Jurkat, Clone E6-1 (cell line): ENCODE measurements at places on chromosomes 4 and X.
A peak's percentile ranks its signal among the peaks of the same experiment; 100 is the strongest.

GRCh38 chr4:138960175-138960710 is 55.3 kb upstream of the NOCT start:
- no peak for DNase-seq

DNA sequence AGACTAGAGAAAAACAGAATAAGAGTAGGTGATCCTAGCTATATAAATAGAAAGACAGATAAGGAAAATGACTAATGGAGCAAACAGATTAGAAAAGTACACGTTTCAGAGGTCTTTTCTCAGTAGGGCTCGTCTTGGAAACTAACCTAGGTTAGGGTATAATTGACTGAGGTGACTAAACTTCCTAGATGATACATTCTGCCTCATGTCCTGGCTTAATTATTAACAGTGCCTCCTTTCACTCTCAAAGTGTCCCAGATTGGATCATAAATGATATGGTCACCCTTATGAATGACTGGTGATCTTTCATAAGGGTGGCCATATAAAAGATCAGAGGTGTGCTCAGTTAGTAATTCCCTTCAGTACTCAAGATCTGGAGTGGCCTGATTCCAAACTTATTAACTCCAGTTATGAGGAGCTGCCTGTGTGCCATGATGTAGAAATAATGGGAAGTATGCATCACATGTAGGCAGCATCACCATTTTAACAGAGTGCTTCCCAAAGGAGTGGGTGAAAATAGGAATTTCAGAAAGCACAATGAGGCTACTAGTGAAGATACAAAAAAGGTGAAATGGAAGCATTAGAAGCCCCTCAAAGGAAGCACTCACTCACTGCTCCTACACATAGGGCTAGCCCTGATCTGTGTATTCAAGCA is 14.7 kb upstream of the GRIA3 start:
- no peak for DNase-seq

DNA sequence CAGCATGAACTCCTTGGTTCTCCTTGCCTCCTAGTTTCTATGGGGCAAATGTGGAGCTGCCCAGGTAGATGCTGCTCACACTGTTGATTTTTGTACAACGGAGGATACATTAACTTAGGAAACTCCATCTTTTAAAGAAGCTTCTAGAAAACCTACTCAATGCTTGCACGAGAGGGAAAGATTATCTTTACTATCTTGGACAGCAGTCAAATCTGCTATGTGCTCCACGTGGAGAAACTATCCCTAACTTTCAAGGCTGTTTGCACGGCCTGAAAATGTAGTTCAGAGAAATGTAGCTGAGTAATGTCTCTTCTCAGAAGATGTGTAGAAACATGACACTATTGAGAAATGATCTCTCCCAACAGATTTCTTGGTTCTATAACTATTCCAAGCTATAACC is 1530.9 kb upstream of the PABPC4L start:
- no peak for DNase-seq

DNA sequence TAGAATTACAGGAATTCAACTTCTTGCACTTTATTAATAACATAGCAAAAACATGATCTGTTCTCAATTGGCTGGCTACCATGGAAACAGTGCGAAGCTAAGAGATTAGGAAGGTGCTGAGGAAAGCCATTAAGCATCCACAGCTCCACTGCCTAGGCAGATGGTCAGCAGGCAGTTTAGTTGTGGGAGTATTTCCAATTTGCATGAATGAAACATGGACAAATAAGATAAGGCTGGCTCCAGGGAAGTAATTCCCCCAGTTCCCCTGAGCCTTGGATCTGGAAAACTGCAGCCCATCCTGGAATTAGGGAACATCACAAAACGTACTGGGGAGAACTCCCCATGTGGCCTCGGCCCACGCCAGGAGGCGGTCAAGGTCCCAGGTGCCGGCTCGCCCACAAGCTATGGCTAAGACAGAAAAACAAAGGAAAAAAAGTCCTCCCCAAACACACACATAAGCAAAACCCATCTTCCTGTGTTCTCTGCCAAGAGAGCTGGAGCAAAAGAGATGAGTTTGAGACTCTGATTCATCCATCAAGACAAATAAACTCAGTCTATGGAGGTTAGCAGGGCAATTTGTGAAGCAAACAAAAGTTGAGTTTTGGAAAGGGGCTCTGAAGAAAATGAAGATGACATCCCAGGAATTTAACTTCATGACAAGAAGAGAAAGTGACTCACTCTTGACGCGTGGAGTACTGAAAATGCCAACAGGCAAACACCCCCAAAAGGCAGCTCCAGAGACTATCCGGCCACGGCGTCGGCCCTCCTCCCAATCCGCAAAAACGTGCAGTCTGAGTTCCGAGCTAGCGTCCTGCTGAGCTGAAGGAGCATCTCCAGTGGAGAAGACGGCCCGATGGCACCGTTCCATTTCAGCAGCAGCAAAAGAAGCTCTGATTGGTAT is 45.1 kb downstream of the IGFBP7 start:
- no peak for DNase-seq

DNA sequence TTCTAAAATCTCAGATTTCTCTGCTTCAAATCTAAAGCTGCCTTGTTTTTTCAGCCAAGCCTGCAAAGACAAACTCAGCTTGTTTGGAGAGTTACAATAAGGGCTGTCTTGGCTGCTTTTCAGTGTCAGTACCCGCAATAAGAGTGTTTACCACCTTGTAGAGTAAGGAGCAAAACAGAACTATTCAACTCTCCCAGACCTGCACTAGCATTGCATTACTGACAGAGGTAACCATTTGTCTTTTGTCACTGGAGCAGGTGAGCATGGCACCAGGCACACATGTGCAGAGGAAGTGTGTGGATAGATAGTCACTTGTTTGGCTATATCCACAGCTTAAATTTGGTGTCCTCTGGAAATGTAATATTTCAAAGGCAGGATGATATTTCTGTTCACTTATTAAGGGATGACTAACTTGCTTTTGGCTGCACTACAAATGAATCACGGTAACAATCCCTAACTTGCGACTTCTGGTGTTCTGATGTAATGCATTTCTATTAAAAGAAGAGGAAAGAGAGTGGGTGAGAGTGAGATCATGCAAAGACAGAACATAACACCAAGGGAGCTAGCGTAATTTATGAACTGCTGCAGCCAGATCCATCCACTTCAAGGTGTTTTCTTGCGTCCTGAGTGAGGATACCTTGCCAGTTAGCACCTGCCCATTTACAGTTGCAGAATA is 38.6 kb downstream of the PTCHD1 start:
- no peak for DNase-seq

DNA sequence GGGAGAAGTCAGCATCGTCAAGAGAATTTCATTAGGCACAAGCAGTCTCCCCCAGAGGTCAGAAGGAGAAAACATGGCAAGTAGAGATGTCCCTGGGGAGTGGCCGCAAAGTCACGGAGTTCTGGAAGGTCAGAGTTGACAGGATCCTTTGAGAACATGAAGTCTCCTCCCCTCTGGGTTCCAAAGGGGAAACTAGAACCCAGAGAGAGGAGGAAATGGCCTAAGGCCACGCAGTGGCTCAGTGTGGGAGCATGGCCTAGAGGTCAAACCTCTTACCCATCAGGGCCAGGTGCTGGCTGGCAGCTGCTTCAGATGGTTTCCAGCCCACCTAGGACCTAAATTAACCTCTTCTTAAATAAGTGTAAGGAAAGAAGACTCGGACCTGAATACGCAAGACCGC is 884 bp downstream of the IDH3G start:
- DNase-seq, result no peak

- peak; percentile 83 for DNase-seq
These were observed at the start of gene HCFC1 for GRCh38 chrX:153971450-153972367. TSS of gene HCFC1 (minus strand) at chrX:153971818. CDS start at chrX:153970840, 978 bp downstream.

GRCh38 chrX:35461164-35461563 is 337.0 kb upstream of the MAGEB16 start:
- no peak for DNase-seq

DNA sequence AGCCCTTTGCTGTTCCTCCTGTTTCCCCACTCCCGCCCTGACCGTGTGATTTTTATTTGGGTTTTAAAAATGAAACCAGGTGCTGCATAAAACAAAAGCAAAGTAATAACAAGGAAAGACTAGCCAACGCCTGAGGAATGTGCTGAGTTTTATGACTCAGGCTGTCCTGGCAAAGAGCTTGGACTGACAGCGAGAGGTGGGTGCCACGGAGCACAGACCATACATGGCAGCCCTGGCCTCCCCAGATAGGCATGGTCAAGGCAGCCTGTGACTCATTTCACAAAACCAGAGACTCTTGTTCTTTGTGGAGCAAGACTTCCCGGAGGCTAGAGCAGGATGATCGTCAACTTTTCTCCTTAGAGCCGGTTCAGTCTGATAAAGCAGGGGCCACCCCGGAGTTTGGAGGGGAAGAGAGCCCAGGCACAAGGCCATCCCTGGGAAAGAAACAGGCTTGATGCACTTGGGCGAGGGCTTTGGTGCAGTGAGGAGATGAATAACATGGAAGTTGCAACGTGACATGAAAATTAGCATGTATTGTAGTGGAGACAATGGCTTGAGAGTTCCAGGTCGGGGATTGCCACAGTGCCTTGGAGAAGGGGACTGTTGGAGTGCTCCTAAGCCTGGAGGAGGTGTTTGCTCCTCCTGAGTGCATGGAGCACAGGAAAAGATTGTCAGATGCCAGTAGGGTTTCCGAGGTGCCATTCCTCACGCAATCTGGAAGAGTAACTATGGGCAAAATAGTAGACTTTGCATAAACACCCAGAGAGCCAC is 54.8 kb downstream of the C4orf51 start:
- DNase-seq, result no peak

DNA sequence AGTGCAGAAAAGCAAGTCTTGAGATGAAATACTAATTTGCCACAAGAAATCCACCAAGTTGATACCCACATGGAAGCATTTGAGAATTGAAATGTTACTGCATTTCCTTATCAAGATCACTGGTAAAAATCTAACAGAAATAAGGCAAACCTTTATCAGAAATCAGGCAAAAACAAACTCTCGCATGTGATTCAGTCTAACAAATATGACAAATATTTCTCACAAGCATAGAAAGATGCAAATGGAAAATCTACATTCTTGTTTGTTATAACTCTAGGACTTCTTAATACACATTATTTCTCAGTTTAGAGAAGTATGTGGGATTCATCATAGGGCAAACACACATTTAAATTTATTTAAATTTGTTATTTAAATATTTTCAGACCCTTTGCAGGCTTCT is 52.9 kb downstream of the TXK start:
- DNase-seq, result no peak

- peak; percentile 57 for DNase-seq
These were observed 1.0 kb upstream of the RNF150 start for GRCh38 chr4:141133999-141134995.

DNA sequence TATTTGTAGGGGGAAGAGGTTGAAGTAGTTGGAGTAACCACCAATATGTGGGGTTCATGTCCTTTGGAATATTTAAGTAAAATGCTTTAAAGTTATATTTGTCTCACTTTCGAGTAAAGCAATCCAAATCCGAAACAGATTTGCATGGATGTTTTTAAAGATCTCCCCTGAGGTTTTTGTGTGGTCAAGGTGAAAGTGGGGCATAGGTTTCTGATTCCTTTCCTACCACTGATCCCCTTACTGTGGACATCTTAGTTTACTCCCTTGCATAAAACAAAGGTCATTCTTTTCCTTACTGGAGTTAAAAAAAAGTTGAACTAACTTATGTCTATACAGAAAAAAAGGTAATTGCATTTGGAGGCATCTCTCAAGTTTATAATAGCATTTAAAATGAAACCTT is 71.9 kb upstream of the PHOX2B start:
- DNase-seq, result no peak

GRCh38 chrX:74450803-74451449 is 29.6 kb downstream of the SLC16A2 start:
- peak; percentile 24 for DNase-seq

DNA sequence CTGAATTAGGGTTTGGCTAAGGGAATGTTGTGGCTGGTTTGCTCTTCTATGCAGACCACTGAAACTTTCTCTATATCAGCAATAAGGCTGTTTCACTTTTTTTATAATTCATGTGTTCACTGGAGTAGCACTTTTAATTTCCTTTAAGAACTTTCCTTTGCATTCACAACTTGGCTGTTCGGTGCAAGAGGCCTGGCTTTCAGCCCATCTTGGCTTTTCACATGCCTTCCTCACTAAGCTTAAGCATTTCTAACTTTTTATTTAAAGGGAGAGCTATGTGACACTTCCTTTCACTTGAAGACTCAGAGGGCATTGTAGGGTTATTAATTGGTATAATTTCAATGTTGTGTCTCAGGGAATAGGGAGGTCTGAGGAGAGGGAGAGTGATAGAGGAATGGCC is 142.3 kb downstream of the SHROOM4 start:
- DNase-seq, result no peak

GRCh38 chr4:33381816-33382215 is 2661.6 kb downstream of the PCDH7 start:
- DNase-seq, result no peak

GRCh38 chr4:36872679-36873078 is 371.9 kb upstream of the NWD2 start:
- no peak for DNase-seq

DNA sequence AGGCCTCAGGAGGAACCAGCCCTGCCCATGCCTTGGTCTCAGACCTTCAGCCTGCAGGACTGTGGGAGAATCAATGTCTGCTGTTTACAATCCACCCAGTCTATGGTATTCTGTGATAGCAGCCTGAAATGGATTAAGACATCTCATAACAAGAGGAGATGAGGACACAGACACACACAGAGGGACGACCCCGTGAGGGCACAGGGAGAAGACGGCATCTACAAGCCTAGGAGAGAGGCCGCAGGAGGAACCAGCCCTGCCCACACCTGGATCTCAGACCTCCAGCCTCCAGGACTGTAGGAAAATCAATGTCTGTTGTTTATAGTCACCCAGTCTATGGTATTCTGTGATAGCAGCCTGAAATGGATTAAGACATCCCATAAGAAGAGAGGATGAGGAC is 3.3 kb downstream of the SLC25A6 start:
- DNase-seq, result no peak

GRCh38 chrX:108734426-108734825 is 1.9 kb downstream of the IRS4 start:
- DNase-seq, result no peak

DNA sequence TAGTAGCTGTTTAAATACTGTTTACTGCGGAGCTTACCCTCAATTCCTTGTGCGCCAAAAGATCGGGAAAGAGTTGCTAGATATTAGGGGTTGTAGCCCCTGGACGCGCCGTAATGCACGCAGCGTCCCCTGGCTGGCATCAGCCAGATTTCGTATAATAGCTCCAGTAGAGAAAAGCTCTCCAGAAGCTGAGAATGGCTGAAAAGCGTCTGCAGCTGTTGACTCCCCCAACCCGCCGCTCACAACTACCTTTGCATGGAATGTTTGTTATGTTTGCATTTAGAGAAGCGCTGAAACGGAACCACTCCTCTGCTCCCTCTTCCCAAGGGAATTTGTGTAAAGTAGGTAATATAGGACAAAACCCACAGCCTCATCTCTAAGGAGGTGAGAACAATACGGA is 3.7 kb downstream of the DOCK11 start:
- no peak for DNase-seq

GRCh38 chrX:15903186-15903681 is 48.6 kb upstream of the AP1S2 start:
- DNase-seq, result no peak

GRCh38 chr4:8770518-8771257 is 101.0 kb downstream of the HMX1 start:
- peak; percentile 6 for DNase-seq

DNA sequence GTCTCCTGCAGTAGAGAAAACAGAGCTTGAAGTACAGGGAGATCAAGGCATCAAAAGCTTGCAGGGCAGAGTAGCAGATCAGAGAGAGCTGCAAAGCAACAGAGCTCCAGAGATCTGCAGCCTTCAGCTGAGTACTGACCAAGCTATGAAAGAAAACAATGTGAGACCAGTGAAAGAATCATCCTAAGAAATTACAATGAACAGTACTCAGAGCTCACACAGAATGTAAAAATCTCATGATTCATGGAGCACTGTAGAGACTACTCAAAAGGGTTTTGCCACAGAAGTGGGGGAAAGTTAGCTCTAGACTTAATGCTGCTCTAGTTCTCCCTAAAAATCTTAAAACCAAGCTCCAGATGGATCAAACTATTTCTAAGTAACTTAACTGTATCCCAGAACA is 80.0 kb upstream of the MAB21L2 start:
- DNase-seq, result no peak
